Uterine smooth muscle cell (primary cell): ENCODE measurements at places on chromosomes 11 and 22. TPM values are rescaled to one million over a fixed set of nuclear protein-coding genes. Genes with fewer than 3 reads are reported as not detected.

Gene MS4A8
- not detected in 2 replicates for total RNA-seq

Gene SCGB2A2
- not detected in 2 replicates for total RNA-seq

Gene OR5P2
- not detected in 2 replicates for total RNA-seq

Gene CNIH2
- total RNA-seq, result 0.11 and 0.25 TPM in 2 replicates

Gene ASRGL1
- total RNA-seq, result 0.12 and 1.00 TPM in 2 replicates

Gene WNT11
- total RNA-seq, result 0.50 TPM in 1 of 2 replicates, not detected in the other

Gene TMPRSS13
- total RNA-seq, result under 0.01 TPM in 1 of 2 replicates, not detected in the other

Gene MS4A7
- total RNA-seq, result not detected in 2 replicates

Gene DDTL
- total RNA-seq, result 0.44 and 0.87 TPM in 2 replicates

Gene NXPE2
- under 0.01 and 0.11 TPM in 2 replicates for total RNA-seq

Gene E2F8
- 0.25 and 2.0 TPM in 2 replicates for total RNA-seq

Gene RAC2
- total RNA-seq, result 4.0 and 7.7 TPM in 2 replicates

Gene KDELR3
- total RNA-seq, result 78.1 and 98.8 TPM in 2 replicates

Gene SOX6
- 0.62 and 0.89 TPM in 2 replicates for total RNA-seq

Gene PRR33
- not detected in 2 replicates for total RNA-seq

Gene MRGPRX4
- not detected in 2 replicates for total RNA-seq

Gene SPON1
- total RNA-seq, result under 0.01 and 0.12 TPM in 2 replicates

Gene TRAPPC4
- 84.5 and 96.3 TPM in 2 replicates for total RNA-seq

Gene ANO1
- total RNA-seq, result not detected in 2 replicates

Gene MAPK11
- 7.4 and 8.6 TPM in 2 replicates for total RNA-seq

Gene MUC2
- total RNA-seq, result under 0.01 TPM in 1 of 2 replicates, not detected in the other

Gene TSKU
- total RNA-seq, result 5.1 and 9.4 TPM in 2 replicates

Gene GPHA2
- total RNA-seq, result not detected in 2 replicates

Gene TRPM5
- not detected in 2 replicates for total RNA-seq

Gene CCDC81
- 2.7 and 3.4 TPM in 2 replicates for total RNA-seq
